ENCODE measurements at places on chromosomes 3 and 15. TPM values are rescaled to one million over a fixed set of nuclear protein-coding genes. Genes with fewer than 3 reads are reported as not detected.

The TMEM158 gene
- 0.51 TPM for total RNA-seq

DNA sequence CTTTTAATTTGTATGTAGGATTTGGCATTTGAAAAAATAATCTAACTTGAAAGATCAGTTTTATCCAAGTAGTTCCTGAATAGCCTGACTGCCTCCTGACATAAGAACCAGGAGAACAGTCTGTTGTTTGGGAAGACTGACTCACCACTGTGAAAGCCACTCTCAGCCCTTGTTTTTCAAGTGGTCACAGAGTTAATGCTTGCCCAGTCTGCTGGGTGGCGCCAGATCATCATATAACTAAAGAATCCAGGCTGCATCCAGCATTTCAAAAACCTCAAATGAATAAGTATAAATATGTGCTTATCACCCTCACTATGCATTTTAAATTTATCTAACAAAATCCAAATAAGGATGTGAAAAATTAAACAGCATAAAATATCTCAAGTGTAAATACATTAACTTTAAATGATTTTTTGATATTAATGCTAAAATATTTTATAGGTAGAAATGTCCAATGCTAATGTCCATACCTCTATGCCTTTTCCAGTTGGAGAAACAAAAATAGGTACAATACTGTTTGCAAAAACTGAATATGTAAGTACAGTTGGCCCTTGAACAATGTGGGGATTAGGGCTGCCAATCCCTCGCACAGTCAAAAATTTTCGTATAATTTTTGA is 26.9 kb upstream of the ZBBX start:
- DNase-seq, result no peak

GRCh38 chr3:49724586-49724985 is 835 bp upstream of the GMPPB start:
- DNase-seq, result peak; percentile 37

- no peak for DNase-seq
These were observed 154.7 kb upstream of the GOLIM4 start for GRCh38 chr3:168250415-168250861.

- no peak for DNase-seq
These were observed 219.0 kb downstream of the SHQ1 start for GRCh38 chr3:72629191-72629631.

Data from gastrocnemius medialis (tissue), 4 donors.